Calu3 (cell line): ENCODE measurements at places on chromosomes 4 and X. TPM values are rescaled to one million over a fixed set of nuclear protein-coding genes. Genes with fewer than 3 reads are reported as not detected.

Gene CPZ
- not detected in 2 replicates for total RNA-seq

DNA sequence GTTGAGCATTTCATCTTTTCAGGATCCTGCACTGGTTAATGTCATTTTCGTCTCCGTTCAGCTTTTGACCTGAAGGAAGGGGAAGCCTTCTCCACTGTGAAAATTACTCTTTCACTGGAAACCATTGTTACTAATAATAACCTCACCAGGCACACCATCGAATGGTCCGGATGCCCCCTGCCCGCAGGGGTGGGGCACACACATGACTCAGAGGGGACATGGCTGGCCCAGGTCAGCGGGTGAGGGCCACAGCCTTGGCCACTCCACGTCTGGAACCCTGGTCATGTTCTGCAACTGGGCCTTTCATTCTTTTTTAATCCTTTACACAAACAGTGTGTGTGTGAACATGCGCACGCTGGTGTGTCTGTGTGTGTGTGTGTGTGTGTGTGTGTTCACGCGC is 191.8 kb downstream of the BCOR start:
- DNase-seq, result no peak

DNA sequence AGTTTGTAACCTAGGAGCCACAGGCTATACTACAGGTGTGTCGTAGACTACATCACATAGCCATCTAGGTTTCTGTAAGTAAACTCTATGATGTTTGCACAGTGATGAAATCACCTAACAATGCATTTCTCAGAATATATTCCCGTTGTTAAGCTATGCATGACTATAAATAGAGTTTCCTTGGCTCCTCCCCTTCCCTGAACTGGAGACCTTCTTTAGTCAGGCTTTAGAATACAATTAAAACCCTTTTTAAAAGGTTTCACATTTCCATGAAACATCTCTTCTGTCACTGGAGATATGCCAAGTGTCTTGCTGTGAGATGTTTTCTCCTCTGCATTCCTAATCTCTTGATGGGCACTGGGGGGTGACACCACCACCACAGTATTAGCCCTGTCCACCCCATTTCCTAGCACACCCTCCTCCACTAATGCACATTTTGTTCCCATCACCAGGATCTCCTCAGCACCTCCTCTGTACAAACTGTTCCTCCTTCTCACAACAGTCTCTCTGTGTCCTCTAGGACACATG is 334.6 kb upstream of the CPEB2 start:
- no peak for DNase-seq

DNA sequence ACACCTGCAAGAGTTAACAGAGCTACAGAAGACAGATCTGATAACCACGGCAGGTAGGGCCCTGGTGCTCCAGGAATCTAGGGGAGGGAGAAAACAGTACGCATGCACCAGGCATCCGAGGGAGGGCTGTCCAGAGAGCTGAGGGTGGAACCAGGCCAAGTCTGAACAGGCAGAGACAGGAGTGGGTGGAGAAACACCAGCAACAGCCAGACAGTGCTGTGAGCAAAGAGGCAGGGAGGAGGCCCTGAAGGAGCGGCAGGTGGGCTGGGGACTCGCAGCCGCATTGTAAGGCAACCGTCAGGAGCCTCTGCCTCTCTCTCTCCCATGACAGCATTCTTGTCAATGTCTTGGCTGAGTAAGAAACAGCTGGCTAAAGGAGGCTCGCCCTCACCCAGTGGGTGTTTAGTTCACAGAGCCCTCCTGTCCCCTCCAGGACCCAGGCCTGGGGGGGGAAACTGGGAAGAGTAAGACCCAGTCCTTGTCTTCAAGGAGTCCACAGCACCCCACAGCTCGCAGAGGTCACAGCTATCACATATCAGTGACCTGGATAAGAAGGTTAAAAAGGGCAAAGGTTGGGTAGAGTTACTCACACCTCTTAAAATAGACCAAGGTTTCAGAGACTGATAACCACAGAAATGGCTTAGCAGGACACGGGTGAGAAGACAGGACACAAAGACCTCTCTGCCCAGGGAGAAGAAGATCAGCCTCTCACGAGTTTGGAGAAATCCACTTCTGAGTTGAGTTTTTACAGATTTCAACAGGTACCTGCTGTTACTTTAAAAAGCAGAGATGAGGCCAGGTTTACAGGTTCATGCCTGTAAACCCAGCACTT is 10.5 kb downstream of the ACSL1 start:
- DNase-seq, result peak; percentile 70

GRCh38 chr4:16052939-16053338 is 30.9 kb downstream of the PROM1 start:
- no peak for DNase-seq

DNA sequence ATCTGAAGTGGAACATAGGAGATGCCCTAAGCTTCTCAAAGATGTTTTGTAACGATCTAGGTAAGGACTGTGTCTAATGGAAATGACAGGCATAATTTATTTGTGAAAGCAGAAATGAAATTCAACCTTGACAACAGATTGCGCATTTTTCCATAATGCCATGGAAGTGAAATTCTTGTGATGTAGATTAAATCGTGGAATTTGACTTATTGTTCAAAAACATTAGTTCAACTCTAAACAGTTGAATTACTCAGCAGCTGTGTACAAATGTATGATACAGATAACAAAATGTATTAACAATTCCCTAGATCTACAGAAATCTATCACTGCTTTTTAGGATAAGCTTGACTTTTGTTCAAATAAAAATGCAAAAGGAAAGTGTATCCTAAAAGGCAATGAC is 44.4 kb downstream of the VCX2 start:
- no peak for DNase-seq
